Activated CD8-positive, alpha-beta T cell treated with anti-CD3 and anti-CD28 coated beads, Interleukin-2, amount 10 ng/mL, durations not matched to agents 7 days and 5 days (primary cell): ENCODE measurements at places on chromosomes 2 and 18. TPM values are rescaled to one million over a fixed set of nuclear protein-coding genes. Genes with fewer than 3 reads are reported as not detected.

Gene CFAP65
- total RNA-seq, result not detected

Gene FTCDNL1
- 1.9 TPM for total RNA-seq

- DNase-seq, result peak; percentile 44
- peaks cover 12% of the 10 kb centered on the region for H3K4me1 ChIP-seq
- H3K36me3 ChIP-seq, result peaks cover 10% of the 10 kb centered on the region
- peaks cover 12% of the 10 kb centered on the region for H3K27me3 ChIP-seq
- no peak overlapping the region for H3K27ac ChIP-seq
- H3K4me3 ChIP-seq, result no peak overlapping the region
Observed at GRCh38 chr2:71082402-71083252, 14.2 kb downstream of the NAGK start.

GRCh38 chr2:100793982-100794381, 26.0 kb upstream of the NPAS2 start:
- H3K27me3 ChIP-seq, result peaks cover 5% of the 10 kb centered on the region
- no peak for DNase-seq
- H3K27ac ChIP-seq, result no peak overlapping the region
- H3K4me3 ChIP-seq, result no peak overlapping the region
